HS-5 (cell line): ENCODE measurements at places on chromosomes 1 and 21.

- no peak for DNase-seq
Measured at GRCh38 chr1:175317309-175317708, 124.7 kb upstream of the KIAA0040 start.

GRCh38 chr1:110714374-110714995 is 39.7 kb upstream of the KCNA3 start:
- DNase-seq, result no peak

GRCh38 chr1:8510041-8510823 is 192.3 kb downstream of the SLC45A1 start:
- no peak for DNase-seq

- no peak for DNase-seq
Measured at GRCh38 chr1:20710469-20711284, 7.1 kb downstream of the KIF17 start.

DNA sequence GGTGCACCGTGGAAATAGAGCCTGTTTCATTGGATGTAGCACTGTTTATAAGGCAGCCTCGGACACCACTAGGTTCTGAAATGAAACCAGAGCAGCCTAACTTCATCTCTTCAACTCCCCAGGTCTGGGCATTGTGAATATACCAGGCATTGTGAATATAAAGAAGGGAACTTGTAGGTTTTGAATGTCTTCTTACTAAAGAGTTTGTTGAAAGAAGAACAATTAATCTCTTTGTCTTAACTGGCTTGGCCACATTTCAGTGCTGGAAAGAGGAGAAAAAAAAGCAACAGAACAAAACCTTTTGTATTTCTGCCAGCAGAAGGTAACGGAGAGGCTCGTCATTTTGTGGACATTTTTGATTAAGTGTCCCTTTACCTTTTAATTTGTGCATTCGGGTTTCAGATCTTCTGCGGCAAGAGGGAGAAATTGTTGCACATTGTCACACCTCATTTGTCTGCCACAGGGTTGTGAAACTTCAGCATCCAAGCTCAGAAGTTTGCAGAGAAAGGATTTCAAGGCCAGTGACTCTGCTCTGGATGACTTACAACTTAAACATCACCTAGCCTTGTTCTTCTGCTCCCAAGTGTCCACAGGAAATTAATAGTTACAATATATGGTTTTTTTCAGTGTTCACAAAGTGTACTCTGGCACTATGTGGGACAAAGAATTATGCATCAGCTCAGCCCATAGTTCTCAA is 158.3 kb downstream of the KAZN start:
- no peak for DNase-seq

- DNase-seq, result no peak
Measured at GRCh38 chr21:45448810-45449657, 44.1 kb downstream of the COL18A1 start.

- DNase-seq, result no peak
Measured at GRCh38 chr1:31571340-31572295, 4.7 kb upstream of the TINAGL1 start.

DNA sequence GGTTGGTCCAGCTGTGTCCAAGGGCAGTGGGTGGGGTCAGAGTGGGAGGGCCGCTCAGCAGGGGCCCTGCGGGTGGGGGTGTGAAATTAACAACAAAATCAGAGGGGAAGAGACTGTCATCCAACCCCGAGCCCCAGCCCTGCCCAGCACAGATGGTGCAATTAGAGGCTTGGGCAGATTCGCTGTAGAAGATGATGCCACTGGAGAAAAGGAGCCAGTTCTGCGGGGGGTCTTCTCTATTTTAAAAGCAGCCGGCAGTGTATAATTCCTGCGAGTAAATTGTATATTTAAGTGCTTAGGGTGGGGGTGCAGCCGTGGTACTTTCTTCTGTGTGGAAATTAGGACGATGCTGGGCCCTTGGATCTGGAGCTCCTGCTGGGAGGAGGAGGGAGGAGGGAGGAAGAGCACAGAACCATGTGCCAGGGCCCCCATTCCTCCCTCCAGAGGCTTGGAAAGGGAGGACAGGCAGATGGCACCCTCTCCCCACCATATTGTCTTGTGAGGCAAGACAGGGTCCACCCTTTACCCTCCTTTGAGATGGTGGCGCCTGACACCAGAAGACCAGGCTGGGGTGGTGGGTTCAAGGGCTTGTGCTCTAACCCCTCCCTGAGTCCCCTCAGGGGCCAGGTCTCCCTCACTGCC is 89.2 kb downstream of the ACTL8 start:
- DNase-seq, result no peak
